Suprapubic skin (tissue), 4 donors: ENCODE measurements at places on chromosomes 12 and 14. TPM values are rescaled to one million over a fixed set of nuclear protein-coding genes. Genes with fewer than 3 reads are reported as not detected.

The MAP1LC3B2 gene
- total RNA-seq: 5.6 TPM

DNA sequence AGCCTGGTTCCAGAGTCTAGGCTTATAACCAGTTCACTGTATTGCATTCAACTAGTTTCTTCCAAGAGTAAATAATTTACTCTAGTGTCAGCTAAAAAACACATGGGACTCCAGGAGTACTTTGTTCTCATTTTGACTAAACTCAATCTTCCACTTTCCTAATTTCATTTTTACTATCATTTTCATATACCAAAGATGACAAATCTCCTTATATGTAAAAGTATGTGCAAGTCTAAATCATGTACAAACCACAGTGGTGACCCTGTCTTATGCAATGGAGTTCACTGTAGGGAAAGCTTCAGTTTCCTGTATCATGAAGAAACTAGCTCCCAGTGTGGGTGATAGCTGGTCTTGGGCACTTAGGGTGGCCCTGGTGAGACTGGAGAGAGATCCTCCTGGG lies 151.6 kb downstream of the HELB start:
- no peaks in the 10 kb centered on the region for H3K36me3 ChIP-seq
- no peak overlapping the region for H3K27ac ChIP-seq
- no peak overlapping the region for H3K4me3 ChIP-seq
- no peaks in the 10 kb centered on the region for H3K27me3 ChIP-seq
- H3K4me1 ChIP-seq: no peaks in the 10 kb centered on the region

DNA sequence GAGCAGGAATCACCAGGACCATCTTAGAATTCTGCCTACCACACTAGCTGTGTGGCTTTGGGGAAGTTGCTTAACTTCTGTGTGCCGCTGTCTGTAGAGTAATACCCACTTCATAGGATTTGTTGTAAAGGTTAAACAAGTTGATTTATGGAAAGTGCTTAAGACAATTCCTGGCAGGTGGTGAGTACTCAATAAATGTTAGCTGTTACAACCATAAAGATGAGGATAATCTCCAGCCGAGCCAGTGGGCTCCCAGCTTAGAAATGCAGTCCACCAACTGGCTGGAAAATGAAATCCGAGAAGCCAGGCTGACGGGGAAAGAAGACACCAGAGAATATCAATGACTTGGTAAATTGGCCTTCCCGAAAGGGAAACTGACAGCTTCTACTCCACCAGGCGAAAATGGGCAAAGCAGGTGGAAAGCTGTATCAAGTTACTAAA lies 173.5 kb downstream of the CHST11 start:
- no peak overlapping the region for H3K4me3 ChIP-seq
- no peaks in the 10 kb centered on the region for H3K4me1 ChIP-seq
- no peak for DNase-seq
- H3K27me3 ChIP-seq: no peaks in the 10 kb centered on the region
- no peaks in the 10 kb centered on the region for H3K36me3 ChIP-seq

DNA sequence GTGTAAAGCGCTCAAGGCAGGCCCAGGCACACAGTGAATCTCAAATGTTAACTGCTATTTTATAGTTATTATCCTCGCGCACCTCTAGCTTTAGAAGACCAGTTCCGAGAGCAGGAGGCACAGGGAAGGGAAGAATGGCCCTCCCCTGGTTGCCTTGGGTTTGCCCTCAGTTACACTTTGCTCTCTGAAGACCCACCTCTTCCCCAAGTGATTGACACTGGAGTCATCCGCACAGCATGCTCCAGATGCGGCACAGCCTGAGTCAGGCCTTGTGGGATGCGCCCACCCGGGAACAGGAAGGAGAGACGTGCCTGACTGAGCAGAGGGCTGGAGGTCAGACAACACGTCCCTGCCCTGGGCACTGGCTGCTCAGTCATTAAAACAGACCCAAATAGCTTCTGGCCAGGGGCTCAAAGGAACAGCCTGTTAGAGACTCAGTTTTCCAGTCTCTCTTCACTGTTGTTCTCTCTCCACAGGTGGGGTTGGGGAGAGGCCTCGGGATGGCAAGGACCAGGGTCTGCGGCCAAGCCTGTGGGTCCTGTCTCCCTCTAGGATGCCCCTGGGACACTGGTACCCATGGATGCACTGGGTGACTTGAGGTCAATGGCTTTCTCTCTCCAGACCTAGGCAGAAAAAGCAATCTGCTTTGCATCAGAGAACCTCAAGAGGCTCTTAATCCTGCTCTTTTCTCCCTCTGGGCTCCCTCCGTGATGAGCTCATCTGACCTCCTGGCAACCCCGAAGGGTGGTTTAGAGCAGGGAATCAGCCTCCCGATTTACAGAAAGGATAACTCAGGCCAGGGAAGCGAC lies 13.6 kb upstream of the MLXIP start:
- no peak overlapping the region for H3K4me3 ChIP-seq
- H3K4me1 ChIP-seq: peaks cover 39% of the 10 kb centered on the region
- DNase-seq: no peak
- peaks cover 10% of the 10 kb centered on the region for H3K36me3 ChIP-seq

DNA sequence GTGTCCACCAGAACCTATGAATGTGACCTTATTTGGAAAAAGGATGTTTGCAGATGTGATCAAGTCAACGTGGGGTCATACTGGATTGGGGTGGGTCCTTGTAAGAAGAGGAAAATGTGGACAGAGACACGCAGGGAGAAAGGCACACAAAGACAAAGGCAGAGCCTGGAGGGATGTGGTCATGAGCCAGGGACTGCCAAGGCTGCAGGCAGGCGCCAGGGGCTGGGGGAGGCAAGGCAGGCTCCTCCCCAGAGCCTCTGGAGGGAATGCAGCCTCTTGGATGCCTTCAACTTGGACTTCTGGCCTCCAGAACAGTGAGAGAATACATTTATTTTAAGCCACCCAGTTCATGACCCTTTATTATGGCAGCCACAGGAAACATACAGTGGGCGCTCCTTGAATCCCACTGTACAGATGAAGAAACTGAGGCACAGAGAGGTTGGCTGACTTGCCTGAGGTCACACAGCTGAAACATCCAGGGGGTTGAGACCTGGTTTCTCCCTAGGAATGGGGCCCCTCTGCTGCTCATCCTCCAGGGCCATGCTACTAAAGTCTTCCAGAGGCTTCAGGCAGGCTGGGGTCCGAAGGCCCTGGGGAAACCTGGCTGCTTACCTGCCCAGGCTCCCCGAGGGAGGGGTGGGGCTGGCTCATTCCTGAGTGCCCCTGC lies 99.7 kb downstream of the RFLNA start:
- H3K27ac ChIP-seq: peak overlapping the region; percentile 85
- H3K4me3 ChIP-seq: no peak overlapping the region
- no peak for DNase-seq
- H3K27me3 ChIP-seq: no peaks in the 10 kb centered on the region

DNA sequence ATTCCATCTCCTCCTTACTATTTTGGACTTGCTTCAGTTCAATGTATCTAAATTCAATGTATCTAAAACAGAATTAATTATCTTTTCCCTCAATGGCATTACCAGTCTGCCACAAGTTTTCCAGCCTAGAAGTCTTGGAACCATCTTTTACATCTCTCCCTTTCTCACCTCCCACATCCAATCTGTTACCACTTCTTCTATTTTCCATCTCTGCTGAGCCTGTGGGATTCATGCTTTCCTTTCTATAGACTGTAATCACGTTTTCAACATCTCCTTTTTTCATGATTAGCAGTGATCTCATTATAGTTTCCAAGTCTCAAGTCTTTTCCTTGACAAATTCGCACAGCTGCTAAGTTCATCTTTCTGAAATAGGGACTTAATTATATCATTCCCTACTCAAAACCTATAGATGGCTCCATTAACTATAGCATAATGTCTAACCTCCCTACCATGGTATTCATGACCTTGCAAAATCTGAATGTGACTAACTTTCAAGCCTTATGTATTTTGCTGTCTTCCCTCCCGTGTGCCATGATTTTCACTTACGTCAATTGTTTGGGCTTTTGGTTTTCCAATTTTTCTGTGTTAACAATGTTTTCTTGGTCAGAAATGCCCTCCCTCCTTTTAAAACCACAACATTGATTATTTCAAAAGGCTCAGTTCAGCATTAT lies 20.5 kb upstream of the PTPRB start:
- DNase-seq: no peak
- H3K4me1 ChIP-seq: peaks cover 18% of the 10 kb centered on the region
- H3K4me3 ChIP-seq: no peak overlapping the region
- no peaks in the 10 kb centered on the region for H3K36me3 ChIP-seq
- no peak overlapping the region for H3K27ac ChIP-seq
